ENCODE measurements at places on chromosomes 5 and 9. TPM values are rescaled to one million over a fixed set of nuclear protein-coding genes. Genes with fewer than 3 reads are reported as not detected.

- peak; percentile 23 for DNase-seq
Observed at GRCh38 chr9:16752601-16753000, 117.9 kb downstream of the BNC2 start.

GRCh38 chr9:38706493-38706892 is 13.4 kb downstream of the FAM240B start:
- DNase-seq: no peak

GRCh38 chr9:98315551-98316060 is 60.2 kb upstream of the TBC1D2 start:
- peak; percentile 81 for DNase-seq

DNA sequence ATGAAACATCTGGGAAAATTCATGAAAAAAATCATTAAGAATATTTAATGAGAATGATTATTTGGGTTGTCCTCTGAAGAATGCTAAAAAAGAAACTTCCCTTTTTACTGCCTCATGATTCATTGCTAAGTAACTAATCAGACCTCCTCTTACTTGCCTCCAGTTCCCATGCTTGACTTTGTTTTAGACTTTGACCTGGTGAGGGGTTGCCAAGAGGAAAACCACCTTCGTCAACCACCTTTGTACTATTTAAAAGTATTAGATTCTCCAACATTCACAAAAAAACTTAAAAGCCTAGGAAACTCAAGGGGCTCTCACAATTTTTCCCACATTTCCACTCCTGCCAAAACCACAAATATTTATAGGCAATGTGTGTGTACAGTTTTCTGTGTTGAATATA is 115.2 kb upstream of the ST8SIA4 start:
- DNase-seq: no peak

DNA sequence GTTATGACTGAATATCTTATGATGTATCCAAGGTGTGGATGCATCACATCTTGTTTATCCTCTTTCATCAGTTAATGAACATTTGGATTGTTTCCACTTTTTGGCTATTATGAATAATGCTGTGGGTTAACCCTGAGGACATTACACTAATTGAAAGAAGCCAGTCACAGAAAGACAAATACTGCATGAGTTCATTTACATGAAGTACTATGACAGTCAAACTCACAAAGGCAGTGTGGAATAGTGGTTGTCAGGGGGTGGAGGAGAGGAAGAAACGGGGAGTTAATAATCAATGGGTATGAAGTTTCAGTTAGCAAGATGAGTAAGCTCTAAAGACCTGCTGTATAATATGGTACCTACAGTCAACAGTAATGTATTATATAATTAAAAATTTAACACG is 409.4 kb upstream of the CTNND2 start:
- DNase-seq: no peak

GRCh38 chr9:129885018-129885669 is 49.9 kb downstream of the USP20 start:
- no peak for DNase-seq

GRCh38 chr9:6188466-6188865 is 27.1 kb upstream of the IL33 start:
- no peak for DNase-seq

DNA sequence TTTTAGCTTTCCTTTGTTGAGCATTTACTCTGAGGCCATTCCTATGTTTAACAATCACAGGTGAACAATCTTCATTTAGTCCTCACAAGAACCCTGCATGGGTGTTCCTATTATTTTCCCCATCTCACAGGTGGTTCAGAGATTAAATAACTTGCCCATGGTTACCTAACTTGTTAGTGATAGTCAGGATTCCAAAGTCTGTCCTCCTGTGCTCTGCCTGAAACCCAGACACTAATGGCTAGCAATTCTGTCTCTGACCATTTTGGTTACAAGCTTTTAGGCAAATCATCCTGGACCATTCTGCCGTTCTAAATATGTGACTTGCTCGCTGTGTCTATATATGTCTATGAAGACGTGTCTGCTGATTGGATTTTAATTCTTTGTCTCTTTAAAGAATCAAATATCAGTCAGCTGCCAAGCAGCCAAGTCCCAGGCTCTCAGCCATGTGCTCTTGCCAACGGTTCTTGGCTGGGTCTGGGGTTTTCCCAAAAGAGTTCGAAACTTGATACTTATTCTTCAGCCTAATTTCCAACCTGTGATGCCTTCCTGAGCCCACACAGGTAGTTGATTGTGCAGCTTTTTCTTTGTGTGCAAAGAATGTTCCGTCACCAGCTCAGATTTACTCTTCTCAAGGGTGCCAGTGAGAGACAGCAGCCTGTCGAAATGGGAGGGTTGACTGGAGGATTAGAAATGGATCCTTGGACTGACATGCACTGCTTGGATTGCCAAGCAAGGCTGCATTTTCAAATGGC is 121.7 kb downstream of the NREP start:
- DNase-seq: no peak

- no peak for DNase-seq
Observed at GRCh38 chr9:107759823-107760166, 270.2 kb upstream of the KLF4 start.

- DNase-seq: no peak
Observed at GRCh38 chr9:94916956-94917355, 190.5 kb downstream of the AOPEP start.

GRCh38 chr5:89287964-89288363 is 405.0 kb upstream of the MEF2C start:
- no peak for DNase-seq

DNA sequence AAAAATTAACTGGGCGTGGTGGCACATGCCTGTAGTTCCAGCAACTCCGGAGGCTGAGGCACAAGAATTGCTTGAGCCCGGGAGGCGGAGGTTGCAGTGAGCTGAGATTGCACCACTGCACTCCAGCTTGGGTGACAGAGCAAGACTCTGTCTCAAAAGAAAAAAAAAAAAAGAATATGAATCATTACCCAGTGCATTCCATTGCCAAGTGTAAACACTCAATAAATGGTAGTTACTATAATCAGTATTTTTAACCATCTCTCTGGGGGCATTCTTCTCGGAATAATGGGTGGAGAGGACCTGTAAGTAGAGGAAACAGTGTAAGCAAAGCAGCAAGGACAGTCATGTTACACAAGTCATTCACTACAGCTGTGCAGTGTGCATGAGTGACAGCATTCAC is 13.8 kb upstream of the RANBP17 start:
- DNase-seq: no peak

GRCh38 chr5:71955723-71956122 is 151.6 kb upstream of the MAP1B start:
- DNase-seq: no peak

DNA sequence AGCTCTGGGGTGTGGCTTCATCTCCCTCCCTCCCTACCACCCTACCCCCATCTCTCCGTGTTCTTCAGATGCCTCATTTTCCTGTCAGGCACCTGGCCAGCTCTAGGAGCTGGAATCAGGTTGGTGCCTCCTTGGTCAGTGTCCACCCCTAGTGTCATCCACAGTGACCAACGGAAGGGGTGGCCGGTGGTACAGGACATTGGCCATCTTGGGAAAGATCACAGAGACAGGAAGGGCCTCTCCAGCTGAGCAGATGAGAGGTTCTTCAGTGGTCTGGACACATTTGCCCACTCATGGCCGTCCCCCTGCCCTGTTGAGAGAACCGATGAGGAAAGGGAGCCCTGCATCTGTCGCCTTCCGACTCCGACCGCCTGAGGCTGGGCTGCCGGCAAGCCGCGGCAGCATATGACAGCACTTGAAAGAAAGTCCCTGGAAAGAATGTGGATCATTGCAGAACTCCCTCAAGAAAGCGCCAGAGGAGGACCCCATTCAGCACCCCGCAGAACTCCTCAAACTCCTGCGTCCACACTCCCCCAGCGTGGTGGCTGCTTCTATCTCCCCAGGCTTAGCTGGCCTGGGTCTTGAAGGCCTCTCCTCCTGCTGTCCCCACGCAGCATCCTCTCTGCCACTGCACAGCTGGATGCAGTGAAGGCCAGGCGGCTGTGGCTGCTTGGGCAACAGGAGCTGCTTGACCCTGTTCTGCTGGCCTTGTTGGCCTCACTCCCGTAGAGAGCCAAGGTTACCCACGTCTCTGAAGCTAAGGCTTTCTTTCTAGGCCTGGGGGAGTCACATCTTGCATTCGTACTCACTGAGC is 1.9 kb upstream of the CLPTM1L start:
- DNase-seq: no peak

GRCh38 chr5:22852807-22853660 is at the start of gene CDH12:
Gene CDH12, minus strand, starts transcription at chr5:22853344.
- peak; percentile 7 for DNase-seq

The PHF24 gene
- 0.24 TPM for polyA plus RNA-seq

The GCNT4 gene
- 0.35 TPM for polyA plus RNA-seq

The CDX1 gene
- polyA plus RNA-seq: not detected

The LCN15 gene
- polyA plus RNA-seq: 0.34 TPM

The ARSI gene
- polyA plus RNA-seq: not detected

The OTULINL gene
- 5.1 TPM for polyA plus RNA-seq
